A172 (cell line): ENCODE measurements at places on chromosomes 4 and X. TPM values are rescaled to one million over a fixed set of nuclear protein-coding genes. Genes with fewer than 3 reads are reported as not detected.

SHOX gene
- total RNA-seq = not detected in 2 replicates

OPN1LW gene
- not detected in 2 replicates for total RNA-seq

CT45A10 gene
- total RNA-seq = not detected in 2 replicates

TRIML2 gene
- total RNA-seq = 1.0 and 1.9 TPM in 2 replicates

SHROOM2 gene
- total RNA-seq = 1.4 and 2.8 TPM in 2 replicates

TLR10 gene
- not detected in 2 replicates for total RNA-seq

PDE5A gene
- 7.0 and 9.9 TPM in 2 replicates for total RNA-seq

PRR32 gene
- not detected in 2 replicates for total RNA-seq

LRIT3 gene
- not detected in 2 replicates for total RNA-seq

SLC2A9 gene
- total RNA-seq = not detected in 2 replicates

IL13RA2 gene
- 65.4 and 92.5 TPM in 2 replicates for total RNA-seq

USP17L28 gene
- total RNA-seq = not detected in 2 replicates

MUC7 gene
- not detected in 2 replicates for total RNA-seq

BEX1 gene
- total RNA-seq = 22.1 and 35.8 TPM in 2 replicates

ADAD1 gene
- not detected in 2 replicates for total RNA-seq
